ENCODE measurements at places on chromosomes 5 and 9. TPM values are rescaled to one million over a fixed set of nuclear protein-coding genes. Genes with fewer than 3 reads are reported as not detected.

Gene SLC34A3
- polyA plus RNA-seq: 12.1 TPM

Gene LTC4S
- polyA plus RNA-seq: 4.1 TPM

Gene ZFR
- 112 TPM for polyA plus RNA-seq

Gene SV2C
- polyA plus RNA-seq: 0.21 TPM

Gene GTF3C5
- 77.0 TPM for polyA plus RNA-seq

Gene ACOT12
- 0.84 TPM for polyA plus RNA-seq

Gene POU5F2
- polyA plus RNA-seq: 0.10 TPM

Gene SETX
- 58.2 TPM for polyA plus RNA-seq

Gene ANKRD18B
- 0.34 TPM for polyA plus RNA-seq

Gene MLANA
- polyA plus RNA-seq: 0.93 TPM

Gene SLC6A19
- polyA plus RNA-seq: 50.8 TPM

Gene SLC45A2
- polyA plus RNA-seq: 0.96 TPM

Gene SPZ1
- not detected for polyA plus RNA-seq

Gene WDR38
- polyA plus RNA-seq: 0.44 TPM

Measured in renal pelvis (tissue), 12 donors.